ENCODE measurements at places on chromosomes 11 and 22.

DNA sequence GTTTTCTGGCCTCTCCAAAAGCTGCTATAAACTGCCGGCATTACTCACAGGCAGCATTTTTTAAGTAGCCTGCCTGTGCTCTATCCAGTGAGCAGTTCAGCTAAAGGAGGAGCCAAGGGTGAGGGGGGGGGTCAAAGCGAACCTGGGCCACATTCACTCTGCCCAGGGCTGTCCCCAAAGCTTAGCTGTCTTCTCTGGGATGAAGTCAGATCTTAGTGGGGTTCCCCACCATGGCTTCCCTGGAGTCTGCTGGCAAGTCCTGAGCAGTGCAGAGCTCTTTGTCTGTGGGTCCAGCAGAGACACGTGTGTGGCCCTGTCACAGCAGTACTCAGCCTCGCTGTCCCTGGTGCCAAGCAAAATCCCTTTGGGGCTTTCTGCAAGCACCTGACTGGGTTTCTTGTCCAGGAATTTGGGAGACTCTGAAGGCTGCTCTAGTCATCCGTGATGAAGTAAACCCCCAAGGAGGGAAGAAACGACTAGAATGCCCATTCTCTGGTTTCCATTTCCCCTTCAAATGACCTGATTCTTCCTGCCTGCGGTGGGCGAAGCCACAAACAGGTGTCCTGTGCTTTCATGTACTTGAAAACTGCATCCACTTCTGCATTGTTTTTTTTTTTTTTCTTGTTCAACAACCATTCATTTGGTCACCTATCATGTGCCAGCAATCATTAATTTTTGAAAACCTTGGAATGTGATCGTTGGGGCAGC, 2.6 kb downstream of the KCNJ5 start:
- DNase-seq = no peak

- DNase-seq = no peak
Observed at GRCh38 chr11:117546431-117547194, 219.0 kb downstream of the CEP164 start.

- DNase-seq = no peak
Observed at GRCh38 chr22:37183432-37184379, 4.3 kb downstream of the C1QTNF6 start.

GRCh38 chr22:50507421-50507990, at the start of gene LMF2:
Gene LMF2, minus strand, starts transcription at chr22:50507702. Its CDS starts 27 bp downstream, at chr22:50507675.
- peak; percentile 95 for DNase-seq

GRCh38 chr11:23897453-23898286, 599.2 kb upstream of the LUZP2 start:
- no peak for DNase-seq

DNA sequence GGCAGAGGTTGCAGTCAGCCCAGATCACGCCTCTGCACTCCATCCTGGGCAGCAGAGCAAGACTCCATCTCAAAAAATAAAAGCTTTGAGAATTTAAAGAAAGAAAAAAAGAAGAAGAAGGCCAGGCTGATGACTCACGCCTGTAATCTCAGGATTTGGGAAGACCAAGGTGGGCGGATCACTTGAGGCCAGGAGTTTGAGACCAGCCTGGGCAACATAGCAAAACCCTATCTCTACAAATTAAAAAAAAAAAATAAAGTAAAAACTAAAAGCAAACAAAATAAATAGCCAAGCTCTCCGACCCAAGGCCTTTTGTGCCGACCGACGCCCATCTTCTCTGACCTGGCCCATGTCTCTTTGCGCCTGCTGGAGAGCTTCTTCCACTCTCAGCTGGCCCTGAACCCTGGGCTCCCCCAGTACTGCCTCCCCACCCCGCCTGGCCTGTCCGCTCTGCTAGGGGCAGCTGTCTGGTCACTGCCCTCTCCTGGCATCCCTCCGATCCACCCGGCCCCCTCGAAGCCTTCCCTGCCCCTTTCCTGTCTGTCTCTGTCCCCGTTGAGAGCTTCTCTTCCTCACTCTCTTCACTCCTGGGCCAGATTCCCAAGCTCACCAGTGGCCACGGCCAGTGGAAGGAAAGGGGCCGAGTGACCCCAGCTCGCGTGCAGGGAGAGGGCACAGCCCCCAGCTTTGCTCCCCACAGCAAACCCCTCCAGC, 4.8 kb upstream of the LSP1 start:
- DNase-seq = no peak

GRCh38 chr11:293852-294661, 5.1 kb downstream of the PGGHG start:
- DNase-seq = no peak

DNA sequence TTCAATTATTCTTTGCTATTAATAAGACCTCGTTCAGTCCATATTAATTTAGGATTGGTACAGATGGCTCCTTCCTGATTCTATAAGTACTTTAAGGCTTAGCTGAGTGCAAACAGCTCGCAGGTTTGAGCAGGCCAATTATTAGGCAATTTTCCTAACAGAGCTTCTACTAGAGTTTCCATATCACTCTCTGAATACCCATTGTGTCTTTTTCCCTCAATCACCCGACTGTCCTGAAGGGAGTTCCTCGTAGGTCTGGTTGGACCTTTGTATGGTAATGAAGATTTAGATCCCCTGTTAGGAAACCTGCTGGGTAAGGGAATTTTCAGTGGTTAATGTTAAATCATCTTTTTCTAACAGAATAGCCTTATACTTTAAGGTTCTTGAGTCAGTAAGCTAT, 61.1 kb downstream of the ARHGAP42 start:
- no peak for DNase-seq

DNA sequence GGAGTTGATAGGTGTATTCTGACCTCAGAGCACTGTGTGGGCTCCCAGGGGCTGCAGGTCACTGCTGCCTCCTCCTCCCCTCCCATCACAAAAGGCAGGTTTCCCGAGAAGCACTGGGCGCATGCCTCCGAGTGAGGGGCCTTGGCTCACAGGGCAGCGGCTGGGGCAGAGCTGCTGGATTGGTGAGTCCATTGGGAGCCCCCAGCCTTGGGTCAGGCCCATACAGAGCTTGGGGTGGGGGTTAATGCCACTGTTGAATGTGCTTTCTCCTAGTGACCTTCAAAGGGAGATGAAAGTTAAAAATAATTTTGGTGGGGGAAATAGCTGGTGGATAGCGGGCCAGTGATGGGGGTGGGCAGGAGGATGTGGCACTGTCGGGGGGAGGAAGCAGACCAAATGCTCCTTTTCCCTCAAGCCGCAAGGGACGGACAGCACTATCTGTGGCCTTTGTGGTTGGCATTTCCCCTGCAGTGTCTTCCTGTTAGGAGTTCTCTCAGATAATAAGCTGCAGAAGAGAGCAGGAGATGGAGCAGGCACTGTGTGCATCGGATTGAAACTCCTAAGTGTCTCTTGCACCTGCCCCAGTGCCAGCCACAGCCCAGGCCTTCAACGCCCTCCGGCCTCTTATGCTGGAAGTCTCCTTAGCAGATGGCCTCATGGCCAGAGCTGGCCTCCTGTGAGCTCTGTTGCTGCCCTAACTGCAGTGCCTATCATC, 3.2 kb downstream of the TUBA8 start:
- no peak for DNase-seq

- DNase-seq = no peak
Observed at GRCh38 chr11:73680687-73681086, 34.3 kb downstream of the PLEKHB1 start.

DNA sequence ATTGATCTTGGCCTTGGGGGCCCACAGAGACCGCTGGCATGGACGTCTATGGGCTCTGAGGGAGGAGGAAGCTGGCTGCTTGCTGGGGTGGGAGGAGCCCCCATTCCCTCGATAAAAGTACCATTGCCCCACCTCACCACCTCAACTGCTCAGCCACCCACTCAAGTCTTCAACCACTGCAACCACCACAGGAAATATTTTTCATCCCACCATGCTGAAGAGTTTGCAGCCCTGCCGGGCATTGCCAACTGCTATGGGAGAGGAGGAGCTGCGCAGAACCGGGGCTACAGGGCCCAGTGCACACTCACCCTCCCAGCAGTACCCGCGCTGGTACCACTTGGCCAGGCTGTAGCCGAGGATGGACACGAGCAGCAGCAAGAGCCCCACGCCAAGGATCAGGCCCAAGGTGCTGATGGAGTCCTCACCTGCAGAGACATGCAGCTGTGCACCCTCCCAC, 29.2 kb downstream of the IL10RA start:
- DNase-seq = no peak

DNA sequence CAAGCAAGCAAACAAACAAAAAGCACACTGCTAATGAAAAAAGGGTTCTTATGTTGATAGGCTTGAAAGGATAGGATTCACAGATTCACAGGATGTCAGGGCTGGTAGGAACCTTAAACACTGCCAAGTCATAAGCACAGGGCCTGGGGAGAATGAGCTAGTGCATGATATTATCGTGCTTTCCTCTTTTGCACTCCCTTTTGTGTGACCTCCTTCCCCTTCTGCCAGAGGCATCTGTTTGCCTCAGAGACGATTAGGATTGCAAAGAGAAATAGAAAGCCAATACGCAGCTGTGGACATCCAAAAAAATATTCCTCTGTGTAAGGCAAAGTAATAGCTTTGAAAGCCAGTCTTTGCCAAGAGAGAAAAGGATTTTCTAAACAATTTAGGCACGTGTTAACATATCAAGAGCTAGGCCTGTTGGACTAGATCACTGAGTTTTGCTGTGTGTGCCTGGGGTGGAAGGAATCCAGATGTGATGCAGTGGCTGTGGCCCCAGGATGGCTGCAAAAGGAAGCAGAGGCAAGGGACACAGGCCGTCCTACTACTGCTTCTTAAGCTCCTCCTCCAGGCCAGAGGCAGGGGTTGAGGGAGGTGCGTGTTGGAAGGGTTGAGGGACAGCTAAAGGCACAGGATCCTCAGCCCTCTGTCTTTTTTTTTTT, 30.6 kb downstream of the MCHR1 start:
- no peak for DNase-seq

DNA sequence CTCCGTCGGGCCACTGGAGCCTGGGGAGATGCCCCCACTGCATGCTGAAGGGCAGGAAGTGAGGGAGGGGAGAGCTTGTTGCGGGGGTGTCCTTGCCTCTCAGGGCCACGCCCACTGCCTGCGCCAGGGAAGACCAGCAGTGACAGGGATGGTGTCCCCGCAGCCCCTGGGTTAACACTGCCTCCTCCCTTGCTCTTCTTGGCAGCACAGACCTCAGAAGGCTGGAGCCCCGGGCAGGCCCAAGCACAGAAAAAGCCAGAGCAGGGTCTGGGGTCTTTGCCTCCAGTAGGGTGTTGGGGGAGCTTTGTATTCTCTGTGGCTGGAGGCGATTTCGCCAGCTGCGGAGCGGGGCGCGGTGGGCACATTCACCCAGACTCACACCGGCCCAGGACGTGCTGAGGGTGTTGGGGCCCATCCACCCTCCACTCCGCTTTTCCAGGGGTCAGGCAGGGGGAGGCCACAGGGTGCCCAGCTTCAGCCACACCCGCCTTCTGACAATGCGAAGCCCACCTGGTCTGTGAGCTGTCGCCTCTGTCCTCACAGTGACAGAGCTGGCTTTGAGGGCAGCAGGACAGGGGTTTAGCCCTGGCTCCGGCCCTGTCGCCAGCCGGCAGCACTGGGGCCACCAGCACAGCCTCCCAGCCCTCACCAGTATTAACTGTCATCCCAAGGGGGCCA, 83.7 kb downstream of the CDKN1C start:
- DNase-seq = no peak

- no peak for DNase-seq
Observed at GRCh38 chr11:91164452-91164822, 941.6 kb upstream of the CHORDC1 start.

DNA sequence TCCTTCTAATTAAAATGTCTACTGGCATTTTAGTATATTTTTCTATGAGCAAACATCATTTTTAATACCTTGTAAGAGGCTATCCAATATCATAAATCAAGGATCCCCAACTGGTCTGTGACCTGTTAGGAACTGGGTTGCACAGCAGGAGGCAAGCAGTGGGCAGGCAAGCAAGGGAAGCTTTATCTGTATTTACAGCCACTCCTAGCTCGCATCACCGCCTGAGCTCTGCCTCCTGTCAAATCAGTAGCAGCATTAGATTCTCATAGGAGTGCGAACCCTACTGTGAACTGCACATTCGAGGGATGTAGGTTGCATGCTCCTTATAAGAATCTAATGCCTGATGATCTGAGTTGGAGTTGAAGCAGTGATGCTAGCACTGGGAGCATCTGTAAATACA, 70.2 kb upstream of the CREB3L1 start:
- no peak for DNase-seq

DNA sequence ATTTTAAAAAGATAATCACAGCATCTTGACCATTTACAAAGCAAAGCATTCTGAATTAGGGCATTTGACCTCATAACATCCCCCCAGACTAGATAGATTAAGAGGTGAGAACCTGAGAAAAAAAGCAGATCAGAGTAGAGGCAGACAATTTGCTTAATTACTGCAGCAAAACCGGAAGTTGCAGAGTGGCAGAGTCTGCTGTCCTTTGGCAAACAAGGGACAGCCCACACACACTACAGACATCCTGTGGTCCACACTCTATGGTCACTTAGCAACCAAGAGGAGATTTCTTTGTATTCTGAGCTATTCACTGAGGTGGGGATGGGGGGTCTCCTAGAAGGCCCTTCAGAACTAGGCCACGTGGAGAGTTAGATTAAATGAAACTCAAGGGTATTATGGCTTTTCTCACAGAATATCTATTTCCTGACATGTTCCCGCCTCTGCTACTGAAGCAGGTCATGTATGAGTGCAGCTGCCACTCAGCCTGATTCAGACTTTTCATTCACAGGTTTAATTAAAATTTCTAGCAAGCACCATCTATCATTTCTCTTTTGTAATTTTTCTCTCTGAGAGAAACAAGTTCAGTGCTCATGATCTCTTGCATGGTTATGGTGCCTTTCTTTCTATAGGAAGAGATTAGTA, 48.5 kb downstream of the SVIP start:
- DNase-seq = no peak

GRCh38 chr11:68994161-68994893, 13.5 kb upstream of the MRGPRD start:
- DNase-seq = no peak

GRCh38 chr11:46352063-46352841, 5.0 kb downstream of the DGKZ start:
- DNase-seq = peak; percentile 60

DNA sequence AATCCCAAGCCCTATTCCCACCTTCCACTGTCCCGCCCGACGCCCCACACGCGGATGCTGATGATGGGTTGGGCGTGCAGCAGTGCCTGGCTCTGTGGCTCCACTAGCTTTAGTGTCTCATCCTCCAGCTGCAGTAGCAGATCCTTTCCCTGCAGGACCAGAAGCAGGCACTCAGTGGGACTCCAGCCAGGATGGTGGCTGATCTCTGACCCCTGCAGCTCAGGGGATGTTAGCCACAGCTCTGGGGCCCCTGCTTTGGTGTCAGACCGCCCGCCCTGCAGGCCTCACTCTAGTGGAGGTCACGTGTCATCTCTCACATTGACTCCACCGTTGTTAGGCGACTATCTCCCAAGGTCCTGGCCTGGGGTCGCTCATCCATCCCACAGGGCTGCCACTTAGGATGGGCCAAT, 11.8 kb downstream of the SMPD1 start:
- DNase-seq = no peak

- DNase-seq = no peak
Observed at GRCh38 chr11:103676413-103676812, 360.0 kb upstream of the DDI1 start.

DNA sequence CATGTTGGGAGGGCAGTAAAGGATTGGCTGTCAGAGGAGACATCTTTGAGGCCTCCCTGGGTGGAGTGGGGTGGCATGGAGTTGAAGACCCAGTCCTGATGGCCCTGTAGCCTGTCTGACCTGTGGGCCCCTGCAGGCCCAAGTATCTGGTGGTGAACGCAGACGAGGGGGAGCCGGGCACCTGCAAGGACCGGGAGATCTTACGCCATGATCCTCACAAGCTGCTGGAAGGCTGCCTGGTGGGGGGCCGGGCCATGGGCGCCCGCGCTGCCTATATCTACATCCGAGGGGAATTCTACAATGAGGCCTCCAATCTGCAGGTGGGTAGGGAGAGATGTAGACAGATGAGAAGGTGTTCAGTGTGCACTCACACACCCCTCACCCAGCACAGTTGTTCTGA, 2.6 kb downstream of the NDUFV1 start:
- DNase-seq = no peak

GRCh38 chr11:4645974-4646373, 2.2 kb downstream of the OR51E1 start:
- no peak for DNase-seq
